ENCODE measurements at places on chromosomes 1 and 21.
A peak's percentile ranks its signal among the peaks of the same experiment; 100 is the strongest.

GRCh38 chr1:155479205-155479604 is 83.4 kb downstream of the ASH1L start:
- DNase-seq: no peak

GRCh38 chr1:238701024-238701423 is 685.3 kb upstream of the CHRM3 start:
- DNase-seq: no peak

GRCh38 chr1:228035844-228036243 is 29.0 kb downstream of the WNT3A start:
- no peak for DNase-seq

DNA sequence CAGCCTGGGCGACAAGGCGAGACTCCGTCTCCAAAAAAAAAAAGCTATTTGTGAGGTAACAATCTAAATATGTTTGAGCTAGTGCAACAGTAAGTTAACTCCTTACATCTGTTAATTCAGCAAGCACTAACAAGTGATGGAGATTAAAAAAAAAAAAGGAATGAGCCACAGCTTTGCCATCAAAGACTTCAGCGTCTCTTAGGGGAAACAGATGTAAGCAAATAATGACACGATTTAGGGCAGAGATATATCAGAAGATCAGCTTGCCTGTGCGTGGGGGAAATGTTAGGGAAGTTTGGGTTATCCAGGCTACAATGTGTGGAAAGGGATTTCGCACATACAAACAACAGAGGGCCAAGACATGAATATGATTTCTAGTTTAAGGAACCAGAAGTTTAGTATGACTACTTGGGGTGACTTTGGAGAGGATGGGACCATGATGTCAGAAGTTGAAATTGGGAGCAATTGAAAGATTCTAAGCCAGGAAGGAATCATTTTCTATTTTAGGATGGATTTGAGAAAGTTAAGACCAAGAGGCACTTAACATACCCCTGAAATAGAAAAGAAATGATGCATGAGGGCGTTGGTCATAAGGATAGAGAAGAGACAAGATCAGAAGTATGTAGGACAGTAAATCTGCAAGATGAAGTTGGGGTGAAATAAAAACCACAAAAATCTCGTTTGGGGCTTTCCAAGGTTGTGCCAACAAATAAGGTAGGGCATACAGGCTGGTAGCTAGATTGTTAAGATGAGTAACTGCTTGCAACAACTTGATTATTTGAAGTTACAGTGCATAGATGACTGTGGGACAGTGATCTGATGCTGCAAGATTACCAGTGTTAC is 2.4 kb upstream of the BRWD1 start:
- DNase-seq: no peak

GRCh38 chr1:67880056-67880601 is 46.9 kb upstream of the GNG12 start:
- DNase-seq: peak; percentile 91

DNA sequence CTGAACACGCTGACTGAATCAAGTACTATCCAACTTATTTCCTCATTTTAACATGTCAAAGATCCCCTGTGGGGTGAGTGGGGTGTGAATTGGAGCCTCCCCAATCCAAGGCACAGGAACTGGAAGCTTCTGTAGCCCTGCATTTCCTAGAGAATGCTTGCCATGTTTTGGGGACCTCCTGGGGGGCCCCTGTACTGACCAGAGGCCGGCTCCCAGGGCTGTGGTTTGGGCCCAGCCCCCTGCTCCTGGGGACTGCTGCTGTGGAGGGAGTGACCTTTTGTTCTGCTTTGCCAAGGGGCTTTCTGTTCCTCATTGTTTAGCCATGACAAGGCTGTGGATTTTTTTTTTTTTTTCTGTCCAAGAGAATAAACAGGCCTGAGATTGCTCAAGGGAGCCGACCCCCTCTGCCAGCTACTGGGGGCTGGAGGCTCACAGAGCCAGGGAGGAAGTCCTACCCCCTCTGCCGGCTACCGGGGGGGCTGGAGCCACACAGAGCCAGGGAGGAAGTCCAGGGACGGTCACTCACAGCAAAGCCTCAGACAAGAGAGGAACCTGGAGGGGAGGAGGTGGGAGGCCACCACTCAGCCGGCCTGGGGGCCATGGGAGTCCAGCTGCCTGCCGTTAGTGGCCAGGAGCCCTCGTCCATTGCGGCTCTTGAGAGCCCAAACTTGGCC is 17.4 kb downstream of the TNFRSF1B start:
- DNase-seq: no peak

DNA sequence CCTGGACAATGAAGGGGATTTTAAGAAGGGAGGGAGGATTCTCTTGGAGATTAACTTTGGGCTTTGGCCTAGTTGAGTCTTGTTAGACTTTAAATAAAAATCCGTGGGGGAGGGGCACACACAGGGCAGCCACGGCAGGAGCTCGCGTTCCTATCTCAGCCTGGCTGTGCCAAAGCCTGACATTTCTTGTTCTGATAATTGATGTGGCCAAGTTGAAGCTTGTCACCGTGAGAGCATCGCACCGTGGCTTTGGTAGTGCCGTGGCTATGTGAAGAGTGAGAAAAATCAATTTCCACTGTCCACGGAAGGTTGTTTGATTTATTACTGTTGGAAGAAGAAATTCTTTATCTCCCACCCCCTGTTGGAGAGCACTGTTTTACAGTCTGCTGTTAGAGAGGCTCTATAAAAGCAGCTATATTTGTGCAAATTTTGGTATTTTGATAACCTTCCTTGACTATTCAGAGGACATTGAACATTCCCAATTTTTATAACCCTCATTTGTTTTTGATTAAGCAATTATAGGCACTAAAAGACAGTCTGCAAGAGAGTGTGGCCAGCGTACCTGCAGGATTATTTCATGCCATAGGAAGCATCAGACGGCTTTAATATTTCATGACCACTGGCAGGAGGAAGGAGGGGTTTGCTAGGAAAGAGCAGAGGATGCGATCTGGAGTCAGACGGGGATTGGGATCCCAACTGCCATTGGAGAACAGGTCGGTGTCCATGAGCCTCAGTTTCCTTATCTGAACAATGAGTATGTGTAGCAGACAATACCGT is 160.7 kb downstream of the KAZN start:
- DNase-seq: no peak

DNA sequence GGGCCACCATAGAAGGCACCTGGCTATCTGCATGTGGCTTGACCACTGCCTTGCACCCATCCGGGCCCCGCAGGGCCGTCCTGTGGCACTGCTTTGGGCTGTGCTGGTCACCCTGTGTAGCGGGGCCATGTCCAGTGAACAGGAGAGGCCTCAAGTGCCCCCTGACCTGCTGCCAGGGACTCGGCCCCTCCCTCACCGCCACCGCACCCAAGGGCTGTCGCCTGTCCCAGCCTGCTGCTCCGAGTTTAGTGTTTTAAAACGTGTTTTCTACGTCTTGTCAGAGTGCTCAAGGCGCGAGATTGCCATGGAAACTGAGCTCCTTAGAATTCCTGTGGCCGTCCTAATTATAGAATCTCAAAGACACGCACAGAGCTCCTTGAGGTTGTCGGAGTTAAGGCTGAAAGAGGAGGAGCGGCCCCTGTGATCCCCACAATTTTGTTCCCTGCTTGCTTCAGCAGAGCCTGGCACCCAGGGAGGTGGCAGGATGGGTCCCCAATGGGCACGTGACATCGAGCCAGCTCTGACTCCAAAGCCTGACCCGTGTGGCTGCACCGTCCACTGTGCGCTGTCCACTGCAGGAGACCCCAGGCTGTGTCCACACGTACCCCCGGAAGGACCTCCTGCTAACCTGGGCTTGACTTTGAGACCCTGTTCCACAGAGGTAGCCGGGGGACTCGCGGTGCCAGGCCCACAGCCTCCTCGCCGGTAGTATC is 66.2 kb downstream of the FAAP20 start:
- DNase-seq: no peak

DNA sequence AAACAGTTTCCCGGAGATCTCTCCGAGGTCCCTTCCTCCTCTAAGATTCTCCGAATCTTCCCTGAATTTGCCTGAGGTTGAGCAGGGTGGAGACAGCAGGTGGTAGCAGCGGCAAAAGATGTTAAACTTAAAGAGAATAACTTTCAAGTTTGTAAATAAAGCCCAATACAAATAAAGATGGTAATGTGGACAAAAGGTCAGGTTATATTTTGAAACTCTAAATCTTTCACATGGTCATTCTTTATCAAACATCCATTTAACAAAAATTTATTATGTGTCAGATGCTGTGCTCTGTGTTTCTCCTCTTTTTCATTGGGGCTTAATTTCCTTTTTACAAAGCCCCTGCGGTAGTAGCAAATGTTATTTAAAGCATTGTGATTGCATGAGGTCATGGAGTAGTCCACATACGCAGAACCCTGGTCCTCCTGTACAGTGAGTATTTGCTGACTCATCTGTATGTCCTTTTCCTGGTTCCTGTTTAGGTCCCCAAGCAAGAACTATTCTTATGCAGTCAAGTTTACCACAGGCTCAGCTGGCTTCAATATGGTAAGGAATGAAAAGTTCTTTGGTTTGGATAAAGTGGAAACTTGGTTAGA is 119.2 kb downstream of the ITSN1 start:
- DNase-seq: no peak

GRCh38 chr21:41678016-41678923 is 88.6 kb downstream of the RIPK4 start:
- DNase-seq: peak; percentile 63

DNA sequence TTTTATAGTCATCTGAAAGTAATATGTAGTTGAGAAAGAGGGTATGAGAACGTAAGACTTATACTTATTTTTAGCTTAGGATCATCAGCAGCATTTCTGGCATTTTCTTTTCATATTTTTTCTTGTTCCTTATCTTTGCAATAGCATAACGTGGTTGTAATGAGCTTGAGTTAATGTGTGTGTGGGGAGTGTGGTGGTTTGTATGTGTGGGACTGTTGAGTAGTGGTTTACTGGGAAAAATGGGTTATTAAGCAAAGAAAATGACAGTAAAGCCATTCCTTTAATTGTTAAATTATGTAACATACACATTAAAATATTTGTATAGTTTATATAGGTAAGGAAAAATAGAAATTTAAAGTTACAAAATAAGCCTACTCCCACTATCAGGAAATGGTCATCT is 15.2 kb downstream of the PIP5K1A start:
- DNase-seq: no peak

- no peak for DNase-seq
Measured at GRCh38 chr1:15259622-15260007, 12.6 kb downstream of the FHAD1 start.

DNA sequence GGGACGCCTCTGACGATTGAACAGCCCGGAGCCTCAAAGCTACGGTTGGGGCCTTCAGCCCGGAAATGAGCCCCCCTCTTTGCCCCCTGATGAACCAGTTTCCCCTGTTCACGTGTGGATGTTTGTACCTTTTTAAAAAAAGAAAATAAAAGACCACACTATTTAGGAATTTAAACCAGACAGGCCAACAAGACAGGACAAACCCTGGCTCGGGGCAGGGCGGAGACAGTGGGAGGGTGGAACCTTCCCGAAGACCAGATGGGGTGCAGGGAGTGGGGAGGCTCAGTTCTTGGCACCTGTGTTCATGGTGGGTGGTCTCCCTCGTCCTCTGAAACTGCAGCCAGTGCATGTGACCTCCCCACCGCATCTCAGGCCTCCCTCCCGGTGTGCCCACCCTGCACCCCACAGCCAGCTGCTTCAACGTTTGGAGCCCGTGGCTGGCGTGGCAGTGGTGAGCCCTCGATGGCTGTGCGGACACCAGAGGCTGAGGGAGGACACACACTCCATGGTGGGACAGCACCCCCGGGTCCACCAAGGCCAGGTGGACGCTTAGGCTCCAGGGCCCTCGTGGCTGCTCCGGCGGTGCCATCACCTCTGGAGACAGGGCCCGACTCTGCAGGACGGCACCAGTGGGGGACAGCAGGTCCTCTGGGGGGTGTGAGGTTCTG is 45.6 kb downstream of the COL18A1 start:
- no peak for DNase-seq

- DNase-seq: no peak
Measured at GRCh38 chr21:33299181-33299752, 25.5 kb upstream of the IFNAR1 start.

GRCh38 chr1:112319371-112320040 is 76.5 kb upstream of the CTTNBP2NL start:
- no peak for DNase-seq

DNA sequence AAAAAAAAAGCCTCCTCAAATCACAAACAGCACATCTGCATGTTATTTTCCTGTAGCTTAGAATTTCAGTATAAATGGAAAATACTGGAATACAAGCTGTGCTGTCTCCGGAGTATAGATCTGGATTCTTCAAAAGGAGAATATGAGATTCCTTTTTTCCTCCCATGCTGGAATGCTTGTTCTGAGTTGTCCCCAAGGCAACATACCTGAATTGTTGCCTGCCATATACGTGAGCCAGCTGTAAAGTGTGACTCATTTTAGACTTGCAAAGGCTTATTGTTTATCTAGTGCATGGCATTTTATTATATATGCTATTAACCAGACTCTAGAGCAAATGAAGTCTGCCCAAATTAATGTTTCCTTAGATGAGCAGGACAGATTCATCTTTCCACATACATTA is 95.0 kb upstream of the C1orf105 start:
- no peak for DNase-seq

GRCh38 chr1:22826604-22827580 is 116.3 kb downstream of the EPHB2 start:
- no peak for DNase-seq
